ENCODE measurements at places on chromosomes 4 and X.

DNA sequence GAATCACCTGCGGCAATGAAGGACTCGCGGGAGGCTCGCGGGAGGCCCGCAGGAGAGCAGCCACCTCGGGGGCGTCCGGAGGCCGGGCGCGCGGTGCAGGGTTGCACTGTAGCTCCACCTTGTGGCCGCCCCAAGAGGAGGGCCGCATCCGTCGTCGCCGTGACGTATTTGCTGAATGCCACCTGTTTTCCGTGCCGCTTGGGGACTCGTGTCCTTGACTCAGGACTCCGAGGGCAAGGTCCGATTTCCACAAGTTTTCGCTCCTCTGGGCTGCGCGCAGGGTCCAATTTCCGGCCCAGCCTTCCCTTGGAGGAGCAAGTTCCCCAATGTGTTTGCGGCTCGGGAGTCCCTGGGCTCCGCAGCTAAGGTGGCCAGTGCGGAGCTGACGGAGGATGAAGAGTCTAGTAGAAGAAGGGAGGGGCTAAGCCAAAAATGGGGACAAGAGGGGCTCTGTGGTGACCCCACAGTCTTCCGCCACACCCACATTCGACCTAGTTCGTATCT is 10.7 kb upstream of the DLG3 start:
- peak; percentile 59 for DNase-seq

GRCh38 chr4:168604496-168605373 is 107.9 kb downstream of the PALLD start:
- no peak for DNase-seq

- peak; percentile 16 for DNase-seq
Measured at GRCh38 chr4:74320559-74321118, 12.4 kb downstream of the EPGN start.

DNA sequence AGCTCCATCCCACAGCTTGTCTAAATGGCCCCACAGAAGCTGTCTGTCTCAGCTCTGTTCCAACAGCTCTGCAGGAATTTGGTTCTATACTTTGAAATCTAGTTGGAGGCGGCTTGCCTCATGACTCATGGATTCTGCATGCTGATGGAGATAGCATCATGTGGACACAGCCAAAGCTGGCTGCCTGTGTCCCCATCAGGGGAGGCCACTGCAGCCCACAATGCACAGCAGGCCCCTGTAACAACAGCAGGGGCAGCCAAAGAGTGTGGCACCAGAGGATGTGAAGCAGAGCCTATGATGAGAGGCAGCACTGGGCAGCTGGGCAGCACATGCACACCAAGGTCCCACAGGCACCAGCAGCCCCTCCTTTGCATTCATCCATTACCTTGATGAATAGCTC is 67.2 kb downstream of the DCAF12L1 start:
- DNase-seq: no peak

DNA sequence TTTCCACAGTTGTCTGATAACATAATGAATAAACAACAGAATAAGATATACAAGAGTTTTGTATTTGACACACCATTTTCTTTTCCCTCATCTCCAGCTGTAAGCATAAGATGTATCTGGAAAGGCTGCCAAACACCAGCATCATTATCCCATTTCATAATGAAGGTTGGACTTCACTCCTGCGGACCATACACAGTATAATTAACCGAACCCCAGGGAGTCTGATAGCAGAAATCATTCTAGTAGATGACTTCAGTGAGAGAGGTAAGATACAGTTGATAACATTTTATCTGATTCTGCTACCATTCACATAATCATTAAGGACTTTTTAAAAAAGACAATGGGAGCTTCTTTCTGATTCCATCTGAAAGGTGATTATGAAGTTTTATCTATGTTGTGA is 535.2 kb downstream of the GALNTL6 start:
- DNase-seq: no peak

GRCh38 chr4:16952462-16952871 is 54.0 kb upstream of the LDB2 start:
- no peak for DNase-seq

- no peak for DNase-seq
Measured at GRCh38 chrX:54447461-54447860, 7.3 kb downstream of the TSR2 start.

DNA sequence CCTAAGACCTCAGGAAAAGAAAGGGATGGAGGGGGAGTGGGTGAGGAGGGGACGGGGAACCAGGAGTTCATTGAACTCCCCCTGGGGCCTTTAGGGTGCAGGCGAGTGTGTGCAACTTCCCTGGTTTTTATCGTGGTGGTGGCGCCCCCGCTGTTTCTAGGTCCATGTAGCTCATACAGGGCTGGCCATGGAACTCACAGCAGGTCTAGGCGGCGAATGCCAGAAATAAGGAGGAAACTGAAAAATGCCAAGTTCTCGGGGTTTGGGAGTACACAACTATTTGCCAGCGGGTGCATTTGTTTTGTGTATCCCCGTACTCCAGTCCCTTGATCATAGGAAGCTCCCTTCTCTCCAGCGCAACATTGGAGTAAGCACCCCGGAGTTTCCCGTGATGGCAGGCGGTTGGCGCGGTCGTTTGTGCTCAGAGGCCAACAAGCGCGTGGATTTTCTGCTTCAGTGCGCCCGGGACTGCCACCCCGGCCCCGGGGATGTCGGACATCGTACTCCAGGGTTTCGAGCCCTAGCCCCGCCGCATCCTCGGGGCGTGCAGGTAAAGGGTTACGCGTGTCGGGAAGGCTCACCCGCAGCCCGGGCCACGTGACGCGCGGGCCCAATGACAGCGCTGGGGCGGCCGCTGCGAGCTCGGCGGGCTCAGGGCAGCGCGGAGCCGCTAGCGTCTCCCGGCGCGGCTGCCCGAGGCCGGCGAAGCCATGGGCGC is 208.9 kb downstream of the NWD2 start:
- peak; percentile 0 for DNase-seq

DNA sequence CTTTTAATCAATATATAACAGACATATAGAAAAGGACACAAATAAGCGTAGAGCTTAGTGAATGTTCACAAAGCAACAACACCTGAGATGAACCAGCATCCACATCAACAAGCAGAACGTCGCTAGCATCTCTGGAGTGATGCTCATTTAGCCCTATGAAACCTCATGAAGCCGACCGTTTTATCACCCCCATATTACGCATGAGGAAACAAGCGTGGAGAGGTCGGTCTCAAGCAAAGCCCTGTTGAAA is 524 bp upstream of the RPS3A start:
- DNase-seq: no peak

DNA sequence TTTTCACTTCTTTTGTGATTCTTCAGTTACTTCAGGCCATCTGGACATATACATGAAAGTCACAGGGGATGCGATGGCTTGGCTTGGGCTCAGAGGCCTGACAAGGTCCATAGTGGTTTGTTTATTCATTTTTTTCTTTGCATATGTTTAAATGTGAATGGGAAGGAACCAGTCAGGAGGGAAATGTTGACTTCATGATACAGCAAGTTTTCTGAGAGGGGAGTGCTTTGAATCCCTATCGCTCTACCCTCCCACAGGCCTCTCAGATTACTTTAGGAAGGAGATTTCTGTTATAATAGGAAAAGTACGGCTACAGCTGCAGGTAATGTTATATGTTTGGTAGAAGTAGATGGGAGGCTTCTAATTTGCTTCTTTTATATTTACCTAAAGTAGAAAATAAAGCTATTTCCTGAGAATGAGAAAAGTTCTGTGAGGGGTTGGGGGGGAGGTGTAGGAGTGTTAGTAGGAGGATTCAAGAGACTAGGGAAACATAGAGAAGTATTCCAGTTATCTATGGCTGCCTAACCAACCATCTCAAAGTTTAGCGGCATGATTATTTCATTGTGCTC is 322.9 kb downstream of the RAPGEF2 start:
- peak; percentile 37 for DNase-seq

DNA sequence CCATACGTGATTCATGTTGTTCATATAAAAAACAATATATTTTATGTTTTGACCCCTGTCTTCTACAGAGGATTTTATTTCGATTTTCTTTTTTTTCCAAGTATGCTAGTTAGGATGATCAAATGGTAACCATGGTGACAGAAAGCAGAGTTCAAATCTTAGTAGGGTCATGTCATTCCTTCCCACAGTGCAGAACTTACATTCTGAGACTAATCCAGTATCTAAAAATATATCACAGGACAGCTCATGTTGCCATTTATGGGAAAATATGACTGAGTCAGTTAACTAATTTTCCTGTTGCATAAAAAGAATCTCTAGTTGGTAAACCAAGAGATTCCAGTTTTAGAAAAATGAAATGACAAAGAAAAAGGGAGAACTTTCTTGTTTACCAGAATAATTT is 209.5 kb downstream of the PARM1 start:
- no peak for DNase-seq

DNA sequence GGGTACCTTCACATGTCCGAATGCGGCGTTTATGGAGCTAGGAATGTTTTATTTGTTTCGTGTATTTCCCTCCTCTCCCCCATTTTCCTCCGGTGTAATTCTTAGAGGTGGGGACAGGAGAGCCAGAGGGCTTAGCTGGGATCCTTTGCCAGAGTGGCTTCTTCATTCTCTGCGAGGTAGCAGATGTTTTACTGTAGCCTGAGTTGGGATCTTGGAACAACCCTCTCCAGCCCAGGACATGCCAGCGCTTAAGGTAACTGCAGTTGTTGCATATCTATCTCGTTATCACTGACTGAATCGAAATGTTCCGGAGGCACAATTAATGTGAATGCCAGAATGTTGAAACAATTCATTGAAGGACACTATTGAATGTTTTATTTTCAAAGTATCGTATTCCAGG is 59.0 kb upstream of the DYNLT3 start:
- no peak for DNase-seq

- DNase-seq: no peak
Measured at GRCh38 chrX:153411255-153411987, at the start of gene ZFP92. ZFP92 (plus strand) TSS chrX:153411472; CDS start chrX:153418323, 6,851 bp downstream.

- DNase-seq: no peak
Measured at GRCh38 chr4:41792166-41792565, 43.6 kb upstream of the PHOX2B start.

GRCh38 chrX:100687546-100687945 is 43.5 kb downstream of the SRPX2 start:
- DNase-seq: no peak

- DNase-seq: no peak
Measured at GRCh38 chr4:2867758-2868491, 24.3 kb downstream of the ADD1 start.

DNA sequence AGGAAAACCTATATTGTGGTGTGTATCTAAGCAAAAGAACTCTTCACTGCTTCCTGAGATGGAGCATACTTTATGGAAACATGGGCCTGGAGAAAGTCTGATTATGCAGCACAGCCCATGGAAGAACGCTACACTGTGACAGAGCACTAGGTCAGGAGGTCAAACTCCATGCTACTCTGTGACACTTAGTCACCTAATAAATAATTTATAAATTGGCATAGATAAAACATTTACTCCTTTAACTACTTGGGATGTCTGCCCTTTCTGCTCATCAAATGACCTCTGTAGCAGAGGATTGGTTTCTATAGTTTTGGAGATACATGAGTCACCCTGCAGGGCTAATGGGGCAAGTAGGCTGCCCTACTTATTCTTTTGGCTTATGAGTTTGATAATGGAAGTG is 134.7 kb upstream of the BANK1 start:
- DNase-seq: no peak

DNA sequence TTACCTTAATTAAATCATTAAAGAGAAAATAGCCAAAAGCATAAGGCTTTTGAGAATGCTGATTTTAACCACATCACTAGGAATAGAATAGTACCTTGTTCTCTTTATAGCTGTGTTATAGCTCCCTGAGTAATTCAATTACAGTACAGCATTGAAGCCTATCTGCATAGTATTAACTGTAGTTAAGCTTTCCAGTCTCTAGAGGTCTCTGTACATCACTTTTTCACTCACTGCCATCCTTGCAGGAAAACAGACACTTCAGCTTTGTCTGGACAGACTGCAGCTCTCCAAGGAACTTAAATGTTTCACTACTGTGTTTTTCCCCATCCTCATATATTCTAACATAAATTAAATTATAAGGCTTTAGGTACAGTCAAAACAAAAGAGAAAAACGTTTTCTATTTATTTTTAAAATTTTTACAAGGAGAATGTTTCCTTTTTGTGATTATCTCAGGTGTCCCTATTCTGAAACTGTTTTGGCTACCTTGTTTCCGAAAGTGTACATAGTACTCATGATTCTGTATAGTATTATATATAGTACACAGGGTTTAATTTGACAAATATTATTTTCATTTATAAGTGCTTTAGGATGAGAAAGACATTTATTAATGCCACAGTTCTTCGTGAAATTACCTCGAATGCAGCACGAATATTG is 407.9 kb downstream of the PCDH18 start:
- peak; percentile 73 for DNase-seq

DNA sequence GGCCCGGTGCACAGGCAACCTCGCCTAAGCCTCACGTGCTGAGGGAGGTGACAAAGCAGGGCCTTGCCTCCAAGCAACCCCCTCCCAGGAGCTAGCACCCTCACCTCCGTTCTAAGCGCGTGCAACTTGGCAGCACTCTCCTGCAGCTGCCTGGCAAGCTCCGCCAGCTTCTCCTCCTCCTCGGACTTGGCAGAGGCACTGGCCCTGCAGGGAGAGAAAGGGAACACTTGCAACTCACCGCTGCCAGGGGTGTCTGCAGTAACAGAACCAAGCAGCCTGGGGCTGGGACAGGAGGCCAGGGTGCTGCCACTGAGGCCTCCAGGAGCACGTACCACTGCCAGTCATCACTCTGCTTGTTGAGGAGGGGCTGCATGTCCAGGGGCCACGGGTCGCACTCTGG is 10.3 kb upstream of the TREX2 start:
- no peak for DNase-seq

DNA sequence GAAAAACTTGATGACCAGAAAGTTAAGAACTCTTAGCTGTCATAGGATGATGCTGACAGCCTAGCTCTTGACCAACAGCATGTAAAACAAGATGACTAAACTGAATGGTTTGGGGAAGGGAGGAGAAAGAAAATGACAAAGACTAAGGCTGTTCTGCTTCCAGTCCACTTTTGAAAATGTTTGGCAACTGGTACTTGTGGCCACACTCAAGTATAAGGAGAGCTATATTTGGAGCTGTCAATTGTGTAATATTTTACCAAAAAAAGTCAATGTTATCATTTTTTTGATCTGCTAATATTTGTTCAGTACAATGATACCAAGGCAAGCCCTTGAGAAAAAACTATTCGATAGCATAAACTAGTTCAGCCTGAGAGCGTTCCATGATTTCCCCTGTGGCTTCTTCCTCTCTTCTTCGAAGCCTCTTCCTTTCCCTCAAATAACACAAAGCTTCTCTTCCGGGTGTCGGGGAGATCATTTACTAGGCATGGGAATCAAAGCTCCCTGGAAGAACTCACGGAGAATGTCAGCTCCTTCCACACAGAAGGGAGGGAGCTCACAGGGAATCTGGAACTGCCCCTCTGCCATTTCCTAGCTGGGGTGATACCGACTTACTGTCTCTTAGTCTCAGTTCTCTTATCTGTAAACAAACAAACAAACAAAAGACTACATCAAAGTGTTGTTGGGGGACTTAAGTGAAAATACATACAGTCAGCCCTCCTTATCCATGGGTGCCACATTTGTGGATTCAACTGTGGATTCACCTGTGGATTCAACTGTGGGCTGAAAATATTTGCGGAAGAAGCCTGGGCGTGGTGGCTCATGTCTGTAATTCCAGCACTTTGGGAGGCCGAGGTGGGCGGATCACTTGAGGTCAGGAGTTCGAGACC is 82.6 kb downstream of the SCD5 start:
- DNase-seq: no peak

- DNase-seq: no peak
Measured at GRCh38 chr4:14193601-14194000, 566.1 kb upstream of the BOD1L1 start.

GRCh38 chr4:63607169-63607872 is 801.9 kb downstream of the TECRL start:
- DNase-seq: peak; percentile 10

GRCh38 chr4:175691791-175692190 is 120.3 kb downstream of the GPM6A start:
- no peak for DNase-seq

GRCh38 chr4:85967872-85968271 is 392.0 kb downstream of the MAPK10 start:
- no peak for DNase-seq
